T-helper 17 cell (primary cell): ENCODE measurements at places on chromosomes 3 and 15.

DNA sequence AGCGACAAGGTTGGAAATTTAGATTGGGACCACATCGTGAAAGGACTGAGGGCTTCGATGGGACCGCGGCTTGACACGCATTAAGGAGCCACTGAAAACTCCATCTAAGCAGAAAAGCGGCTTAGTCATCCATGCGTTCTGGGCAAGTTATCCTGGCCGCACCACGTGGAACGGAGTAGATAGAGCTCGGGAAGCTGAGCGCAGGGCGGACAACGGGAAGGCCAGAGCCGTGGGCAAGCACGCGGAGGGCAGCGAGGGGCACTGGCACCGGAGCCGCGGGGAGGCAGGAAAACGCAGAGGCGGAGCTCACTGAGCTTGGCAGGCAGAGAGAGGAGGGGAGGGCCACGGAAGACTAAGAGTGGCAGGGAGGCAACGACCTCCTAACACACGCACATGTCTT, 61.3 kb upstream of the VGLL4 start:
- no peak for DNase-seq

DNA sequence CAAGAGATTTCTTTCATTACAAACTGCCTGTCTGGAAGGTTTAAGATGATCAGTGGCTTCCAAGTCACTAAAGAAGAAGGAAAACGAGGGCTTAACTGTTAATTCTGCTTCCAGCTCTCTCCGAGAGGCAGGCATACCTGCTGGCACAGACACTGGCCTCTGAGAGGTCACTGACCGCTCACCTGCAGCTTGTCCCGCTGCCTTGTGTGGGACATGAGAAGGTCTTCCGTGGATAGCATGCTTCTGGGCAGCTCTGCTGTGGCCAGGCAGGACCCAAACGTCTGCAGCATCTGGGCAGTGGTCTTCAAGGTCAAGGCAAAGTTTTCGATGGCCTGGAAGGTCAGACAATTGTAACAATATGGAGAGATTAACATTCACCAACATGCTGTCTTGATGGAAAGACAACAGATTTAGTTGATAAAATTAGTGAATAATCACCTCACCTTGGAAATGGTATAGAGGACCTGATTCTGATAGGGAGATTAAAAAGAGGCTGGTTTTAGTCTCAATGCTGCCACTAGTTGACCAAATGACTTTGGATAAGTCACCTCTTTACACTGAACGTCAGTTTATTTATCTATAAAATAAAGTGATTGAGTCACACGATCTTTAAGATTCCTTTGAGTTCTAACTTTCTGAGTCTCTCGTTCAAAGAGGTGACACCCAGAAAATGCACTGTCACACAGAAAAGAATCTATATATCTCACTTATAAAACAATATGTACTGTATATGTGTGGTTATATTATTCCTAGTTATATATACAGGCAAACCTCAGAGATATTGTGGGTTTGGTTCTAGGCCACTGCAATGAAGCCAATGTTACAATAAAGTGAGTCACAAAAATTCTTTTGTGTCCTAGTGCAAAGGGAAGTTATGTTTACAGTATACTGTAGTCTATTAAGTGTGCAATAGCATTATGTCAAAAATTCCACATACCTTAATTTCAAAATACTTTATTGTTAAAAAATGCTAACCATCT, 65.1 kb downstream of the B3GNT5 start:
- no peak for DNase-seq

DNA sequence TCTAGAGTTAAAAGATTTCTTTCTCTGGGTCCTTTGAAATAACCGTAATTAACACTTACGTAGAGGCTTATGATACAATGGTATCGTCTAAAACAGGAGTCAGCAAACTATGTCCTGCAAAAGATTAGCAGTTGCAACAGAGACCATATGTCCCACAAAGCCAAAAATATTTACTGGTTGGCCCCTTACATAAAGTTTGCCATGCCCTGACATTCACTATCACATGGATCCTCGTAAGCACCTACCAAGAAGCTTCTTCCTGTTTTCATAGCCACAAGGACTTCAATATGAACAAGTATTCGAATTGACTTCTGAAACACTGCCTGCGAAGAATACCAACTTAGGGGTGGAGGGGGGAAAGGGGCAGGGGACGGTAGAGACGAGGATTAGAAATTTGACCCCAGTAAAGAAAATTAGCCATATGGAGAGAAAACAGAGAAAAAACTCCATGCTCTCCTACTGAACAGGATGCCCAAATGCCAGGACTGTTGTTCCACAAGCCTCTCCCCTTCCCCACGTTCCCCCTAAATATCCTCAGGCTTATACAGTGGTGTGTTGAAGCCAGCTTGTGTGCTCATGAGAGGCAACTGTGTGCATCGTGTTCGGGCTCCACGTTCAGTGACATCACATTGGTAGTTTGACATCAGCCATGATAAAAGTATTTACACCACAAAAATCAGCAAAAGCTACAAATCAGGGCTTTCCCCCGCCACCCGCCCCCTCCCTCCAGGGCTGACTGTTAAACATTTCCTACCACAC, 144.1 kb upstream of the HES1 start:
- no peak for DNase-seq

DNA sequence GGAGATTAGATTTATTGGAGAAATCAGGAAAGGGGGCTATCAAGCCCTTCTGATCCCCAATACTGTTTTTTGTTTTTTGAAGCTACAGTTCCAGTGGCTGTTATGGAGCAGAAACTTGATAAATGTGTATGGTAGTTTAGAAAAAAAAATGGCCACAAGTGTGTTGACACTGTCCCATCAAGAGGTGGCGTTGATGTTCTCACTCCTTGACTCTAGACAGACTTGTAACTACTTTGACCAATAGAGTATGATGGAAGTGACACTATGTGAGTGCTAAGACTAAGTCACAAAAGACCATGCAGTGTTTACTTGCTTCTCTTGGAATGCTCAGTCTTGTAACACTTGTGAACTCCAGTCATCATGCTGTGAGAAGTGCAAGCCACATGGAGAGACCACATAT, 356.7 kb downstream of the PDCD6IP start:
- DNase-seq = no peak

- peak; percentile 17 for DNase-seq
Measured at GRCh38 chr15:75452865-75453702, 1.6 kb upstream of the SIN3A start.

- no peak for DNase-seq
Measured at GRCh38 chr3:27521179-27521871, 37.1 kb upstream of the SLC4A7 start.

- DNase-seq = no peak
Measured at GRCh38 chr3:58989955-58990354, 59.9 kb downstream of the CFAP20DC start.

DNA sequence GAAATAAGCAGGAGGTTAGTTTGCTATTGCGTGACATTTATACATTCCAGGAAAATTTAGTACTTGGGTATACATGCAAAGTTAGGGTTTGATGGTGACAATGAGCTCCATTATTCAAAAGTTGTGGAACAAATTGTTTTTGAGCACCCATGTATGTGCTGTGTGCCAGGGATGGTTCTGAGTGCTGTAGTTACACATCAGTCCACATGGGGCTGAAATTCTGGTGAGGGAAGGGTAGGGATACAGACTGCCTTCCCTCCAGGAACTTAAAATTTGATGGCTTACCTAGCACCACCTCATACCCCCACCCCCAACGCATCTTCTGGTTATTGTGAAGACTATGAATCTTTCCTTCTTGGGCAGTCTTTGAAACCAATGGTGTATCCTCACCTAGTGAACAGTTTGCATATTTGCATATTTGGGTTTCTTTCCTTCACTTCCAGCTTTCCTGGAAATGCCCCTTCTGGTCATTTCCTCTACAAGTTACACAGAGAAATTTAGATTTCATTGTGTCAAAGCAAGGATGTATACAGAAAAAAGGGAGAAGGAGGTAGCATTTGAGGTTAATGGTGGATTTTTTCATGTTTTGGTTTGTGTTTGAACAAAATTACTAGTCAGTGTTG, 222.0 kb upstream of the IL12A start:
- no peak for DNase-seq

- no peak for DNase-seq
Measured at GRCh38 chr3:33425453-33425852, 14.8 kb downstream of the UBP1 start.

- peak; percentile 28 for DNase-seq
Measured at GRCh38 chr15:68210821-68211655, 5.9 kb upstream of the CALML4 start.

- no peak for DNase-seq
Measured at GRCh38 chr15:64032329-64032728, 14.0 kb downstream of the DAPK2 start.

DNA sequence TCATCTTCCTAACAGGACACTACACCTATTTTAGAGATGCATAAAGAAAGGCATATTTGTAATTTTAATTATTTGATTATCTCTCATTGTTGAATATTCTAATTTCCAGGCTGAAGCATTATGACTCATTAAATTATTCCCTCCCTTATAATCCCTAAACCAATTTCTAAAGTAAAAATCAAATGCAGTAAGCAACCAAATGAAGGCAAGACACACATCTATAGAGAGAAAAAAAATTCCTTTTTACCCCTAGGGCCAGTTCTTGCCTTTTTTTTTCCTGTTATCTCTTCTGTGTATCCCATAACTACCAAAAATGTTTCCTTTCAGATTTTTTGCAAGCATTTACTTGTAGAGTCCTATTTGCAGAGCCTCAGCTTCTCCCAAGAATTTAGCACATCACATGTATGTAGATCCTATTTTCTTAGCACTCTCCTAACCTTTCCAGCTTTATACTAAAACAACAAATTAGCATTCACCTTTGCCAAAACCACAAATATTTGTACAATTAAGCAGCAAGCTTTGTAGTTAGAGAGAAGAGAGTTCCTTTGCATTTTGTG, 177.9 kb downstream of the SATB1 start:
- no peak for DNase-seq

DNA sequence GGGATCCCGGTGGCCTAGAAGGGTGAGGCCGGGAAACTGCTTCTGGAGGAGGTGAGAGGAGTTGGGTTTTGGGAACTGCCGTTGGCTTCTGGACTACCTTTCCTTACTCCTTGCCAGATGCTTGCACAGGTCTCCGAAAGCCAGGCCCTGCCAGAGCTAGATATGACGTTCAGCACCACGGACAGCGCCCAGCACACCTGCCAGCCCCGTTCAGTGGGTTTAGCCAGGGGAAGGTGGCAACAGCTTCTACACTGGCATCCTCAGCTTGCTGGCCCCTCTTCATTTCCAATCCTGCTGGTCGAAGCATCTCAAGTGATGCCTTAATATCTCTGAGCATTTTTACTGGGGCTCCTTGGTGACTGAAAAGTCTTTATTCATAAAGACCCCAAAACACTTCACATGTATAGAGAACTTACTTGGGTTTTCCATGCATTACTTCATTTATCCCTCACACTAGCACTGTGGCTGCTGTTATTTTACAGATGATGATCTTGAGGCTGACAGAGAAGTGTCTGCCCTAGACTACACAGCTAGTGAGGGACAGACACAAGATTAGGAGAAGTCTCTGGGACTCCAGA, 21.9 kb downstream of the HCN4 start:
- DNase-seq = peak; percentile 60

DNA sequence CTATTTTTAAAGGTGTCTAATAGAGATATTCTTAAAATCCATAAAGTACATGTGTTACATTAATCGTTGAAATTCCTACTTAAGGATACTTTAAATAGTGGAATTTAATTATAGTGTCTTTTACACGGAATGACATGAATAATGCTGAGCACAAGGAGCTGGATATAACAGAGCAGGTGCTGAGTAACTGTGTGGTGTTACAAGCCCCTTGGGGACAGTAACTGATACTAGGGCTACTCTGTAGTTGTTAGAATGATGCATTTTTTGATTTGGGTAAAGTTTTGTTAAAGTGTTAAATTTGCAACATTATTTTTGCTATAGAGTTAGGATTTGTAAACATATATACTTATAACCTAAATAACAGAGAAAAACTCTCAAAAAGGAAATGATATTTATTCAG, 1496.1 kb downstream of the OTOL1 start:
- no peak for DNase-seq

GRCh38 chr3:37763309-37763708, 98.4 kb upstream of the CTDSPL start:
- DNase-seq = no peak
